Ureter (tissue), 1 donor: ENCODE measurements at places on chromosomes 16 and 17. TPM values are rescaled to one million over a fixed set of nuclear protein-coding genes. Genes with fewer than 3 reads are reported as not detected.

- DNase-seq, result peak; percentile 82
These were observed 11.4 kb downstream of the SLFN5 start for GRCh38 chr17:35254107-35254773.

The PGAP6 gene
- 37.6 TPM for total RNA-seq

DNA sequence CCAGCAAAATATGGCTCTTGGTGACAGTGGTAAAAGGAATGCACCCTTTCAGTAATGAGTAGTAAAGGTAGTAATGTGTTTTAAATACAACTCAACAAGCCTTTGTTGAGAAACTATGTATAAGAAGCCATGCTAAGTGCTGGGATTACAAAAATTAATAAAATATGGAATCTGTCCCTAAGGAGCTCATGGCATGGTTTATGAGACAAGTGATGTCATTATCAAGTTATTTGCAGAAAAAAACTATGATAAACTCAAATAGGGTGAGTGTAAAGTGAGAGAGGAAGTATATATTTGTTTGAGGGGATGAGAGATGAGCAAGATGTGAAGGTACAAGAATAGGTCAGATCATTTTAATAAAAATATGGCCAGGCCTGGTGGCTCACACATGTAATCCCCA lies 76.9 kb downstream of the NF1 start:
- DNase-seq, result no peak

DNA sequence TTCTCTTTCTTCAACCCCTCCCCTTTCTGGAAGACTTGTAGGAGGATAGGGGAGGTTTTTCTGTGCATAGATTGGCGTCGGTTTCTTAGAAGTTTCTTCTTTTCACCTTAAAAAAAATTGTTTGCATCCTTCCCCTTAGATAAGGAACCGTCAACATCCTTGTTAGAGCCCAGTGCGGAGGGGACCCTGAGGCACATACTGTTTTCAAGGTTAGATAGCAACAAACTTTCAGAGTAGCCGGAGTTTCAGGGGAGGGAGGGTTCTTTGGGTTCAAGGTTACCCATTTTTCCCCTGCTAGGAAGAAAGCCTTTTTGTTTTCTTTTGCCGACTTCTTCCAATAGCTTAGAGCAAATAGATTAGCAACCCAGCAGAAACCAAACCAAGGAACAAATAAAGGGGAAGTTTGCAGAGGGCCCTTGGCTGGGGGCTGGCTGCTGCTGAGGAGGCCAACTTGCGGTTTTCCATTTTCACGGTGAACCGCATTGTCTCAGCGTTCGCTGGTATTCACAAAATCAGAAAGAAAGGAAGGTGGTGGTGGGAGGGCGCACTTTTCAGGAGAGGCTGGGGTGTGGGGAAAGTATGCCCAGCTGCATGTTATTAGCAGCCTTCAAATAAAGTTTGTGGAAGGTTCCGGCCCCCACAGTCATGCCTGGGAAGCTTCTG lies 28.8 kb downstream of the MSI2 start:
- no peak for DNase-seq

The AOC3 gene
- total RNA-seq, result 89.9 TPM

GRCh38 chr16:75746359-75746758 lies 20.1 kb upstream of the CPHXL start:
- no peak for DNase-seq

DNA sequence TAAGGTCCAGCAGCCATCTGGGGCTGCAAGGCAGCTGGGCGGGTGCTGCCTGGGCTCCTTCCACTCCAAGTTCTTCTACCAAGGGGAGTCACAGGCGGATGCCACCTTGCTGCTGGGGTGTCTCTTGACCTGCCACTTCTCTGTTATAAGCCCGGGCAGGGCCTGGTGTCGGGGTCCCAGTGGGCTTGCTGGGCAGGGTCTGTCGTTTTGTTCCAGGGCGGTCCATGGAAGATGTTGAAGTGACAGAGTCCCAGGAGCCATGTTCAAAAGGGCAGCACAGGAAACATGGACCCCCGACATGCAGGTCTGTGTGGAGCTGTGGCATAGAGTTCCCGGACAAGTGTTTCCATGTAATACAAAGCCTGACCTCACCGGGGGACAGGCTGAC lies 91.1 kb downstream of the TNFRSF13B start:
- DNase-seq, result no peak
